ENCODE measurements at places on chromosomes 11 and 22.
A peak's percentile ranks its signal among the peaks of the same experiment; 100 is the strongest.

DNA sequence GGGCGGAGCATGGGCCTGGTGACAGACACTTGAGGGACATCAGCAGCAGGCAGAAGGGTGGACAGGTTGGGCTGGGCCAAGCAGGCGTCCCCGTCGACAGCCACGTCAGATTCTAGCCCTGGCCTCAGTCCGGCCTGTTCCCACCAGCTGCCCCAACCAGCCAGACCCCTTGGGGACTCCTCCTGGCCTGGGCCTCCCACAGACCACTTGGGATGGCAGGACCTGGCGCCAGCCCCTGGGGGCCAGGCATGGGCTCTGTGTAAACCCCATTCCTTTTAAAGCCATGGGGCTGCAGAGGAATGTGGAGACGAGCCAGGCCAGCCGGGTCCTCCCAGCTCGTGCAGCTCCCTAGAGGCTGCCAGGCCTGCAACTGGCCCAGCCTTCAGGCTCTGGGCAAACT lies 4.7 kb upstream of the SUSD2 start:
- no peak for DNase-seq

GRCh38 chr11:68128682-68129327 lies 7.6 kb upstream of the CHKA start:
- no peak for DNase-seq

GRCh38 chr11:3160252-3161031 lies 4.7 kb downstream of the OSBPL5 start:
- DNase-seq: peak; percentile 77

DNA sequence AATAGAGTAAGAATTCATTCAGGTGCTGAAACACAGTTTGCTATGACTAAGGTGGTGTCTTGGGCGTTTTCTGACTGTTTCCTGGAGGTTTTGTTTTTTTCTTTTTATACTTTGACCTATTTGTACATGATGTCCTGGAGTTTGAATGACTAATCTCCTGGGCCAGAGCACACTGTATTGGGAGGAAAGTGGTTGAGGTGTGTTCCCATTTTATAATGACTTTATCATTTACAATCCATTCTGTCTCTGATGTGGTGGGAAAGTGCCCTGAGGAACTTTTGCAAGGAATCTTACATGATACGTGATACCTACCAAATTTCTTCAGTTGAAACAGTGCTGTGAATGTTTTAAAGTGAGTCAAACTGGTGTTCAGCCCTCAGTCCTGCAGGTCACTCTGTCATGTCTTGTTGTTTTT lies 80.8 kb downstream of the TNRC6B start:
- DNase-seq: no peak

DNA sequence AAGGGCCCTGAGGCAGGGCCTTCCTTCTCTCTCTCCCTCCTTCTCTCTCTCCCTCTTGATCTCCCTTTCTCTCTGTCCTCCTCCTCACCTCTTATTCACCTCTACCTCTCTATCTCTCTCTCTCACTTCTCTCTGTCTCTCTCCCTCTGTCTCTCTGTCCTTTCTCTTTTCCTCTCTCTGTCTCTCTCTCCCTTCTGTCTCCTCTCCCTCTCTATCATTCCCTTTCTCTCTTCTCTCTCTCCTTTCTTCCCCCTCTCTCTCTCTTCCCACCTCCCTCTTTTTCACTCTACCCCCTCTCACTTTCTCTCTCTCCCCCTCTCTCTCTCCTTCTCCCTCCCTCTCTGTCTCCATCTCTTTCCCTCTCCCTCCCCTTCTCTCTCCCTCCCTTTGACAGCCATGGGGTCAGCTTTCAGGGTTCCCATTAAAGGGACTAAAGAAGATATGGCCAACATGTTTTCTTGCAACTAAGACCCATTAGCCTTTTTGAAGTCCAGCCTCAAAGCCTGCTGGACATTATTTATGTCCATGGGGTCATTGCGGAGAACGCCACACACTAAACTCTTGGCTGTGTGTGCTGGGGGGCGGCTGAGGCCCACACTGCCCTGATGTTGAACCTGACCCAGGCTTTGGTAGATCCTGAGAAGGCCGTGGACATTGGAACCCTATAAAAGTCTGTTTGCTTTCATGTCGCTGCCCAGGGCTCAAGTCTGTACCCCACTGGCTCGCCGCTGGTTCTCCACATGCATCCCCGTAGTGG lies 15.0 kb downstream of the ANO1 start:
- no peak for DNase-seq

GRCh38 chr11:96013461-96014213 lies 89.7 kb upstream of the MTMR2 start:
- no peak for DNase-seq

DNA sequence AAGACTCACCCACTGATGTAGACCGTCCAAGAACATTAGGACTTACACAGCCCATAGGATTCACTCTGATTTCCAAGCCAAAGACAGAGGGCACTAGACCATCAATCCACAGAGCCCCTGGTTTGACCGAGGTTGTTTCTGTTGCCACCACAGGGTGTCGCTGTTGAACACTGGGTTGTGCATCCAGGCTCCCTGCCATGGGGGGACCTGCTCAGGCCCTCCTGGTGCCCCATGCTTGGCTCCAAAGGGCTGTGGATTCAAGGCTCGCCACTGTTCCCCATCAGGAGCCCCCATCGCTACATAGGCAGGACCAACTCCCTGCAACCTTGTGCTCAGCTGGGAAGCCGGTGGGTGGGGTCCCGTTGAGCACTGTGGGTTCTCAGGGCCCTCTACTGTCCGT lies 128.0 kb upstream of the ANO1 start:
- DNase-seq: no peak

GRCh38 chr11:70433966-70434812 lies 35.9 kb downstream of the CTTN start:
- DNase-seq: no peak

- no peak for DNase-seq
Observed at GRCh38 chr11:72238492-72239312, 5.3 kb downstream of the PHOX2A start.

- no peak for DNase-seq
Observed at GRCh38 chr22:36948273-36949225, 35.1 kb downstream of the CSF2RB start.

GRCh38 chr11:43649501-43649900 lies 31.0 kb upstream of the HSD17B12 start:
- no peak for DNase-seq

DNA sequence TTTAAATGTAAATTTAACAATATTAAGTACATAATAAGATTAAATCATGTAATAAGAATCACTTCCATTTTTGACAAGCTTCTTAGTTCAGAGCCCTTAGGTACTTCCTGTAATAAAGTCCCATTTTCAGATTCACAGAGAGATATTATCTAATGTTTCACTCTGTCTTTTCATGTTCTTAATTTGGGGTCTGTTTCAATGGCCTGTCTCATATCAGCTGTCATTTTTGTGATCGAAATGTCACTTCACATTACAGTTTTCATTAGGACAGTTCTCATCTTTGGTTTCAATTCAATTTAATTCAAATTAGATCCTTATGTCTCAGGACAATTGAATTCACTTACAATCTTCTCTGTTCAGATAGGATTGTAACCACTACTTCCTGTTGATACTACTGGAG lies 22.6 kb upstream of the OLFML1 start:
- no peak for DNase-seq

DNA sequence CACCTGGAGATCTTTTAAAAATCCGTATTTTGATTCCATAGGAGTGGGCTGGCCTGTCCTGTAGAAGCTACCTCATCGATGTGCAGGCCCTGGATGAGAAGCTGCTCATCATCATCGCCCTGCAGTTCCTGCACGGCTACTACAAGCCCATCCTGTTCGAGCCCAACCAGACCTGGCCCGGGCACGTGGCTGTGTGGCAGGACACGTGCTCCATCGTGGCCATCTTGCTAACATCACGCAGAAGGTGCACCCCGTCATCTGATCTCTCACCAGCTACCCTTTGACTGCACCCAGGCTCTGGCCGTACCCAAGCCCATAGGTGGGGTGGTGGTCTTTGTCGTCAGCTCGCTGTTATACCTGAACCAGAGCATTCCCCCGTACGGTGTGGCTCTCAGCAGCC lies 14.2 kb upstream of the SLC5A4 start:
- DNase-seq: no peak
